ENCODE measurements at places on chromosomes 1 and 21.

- no peak for DNase-seq
These were observed 18.9 kb upstream of the MEAF6 start for GRCh38 chr1:37533317-37534093.

- peak; percentile 85 for DNase-seq
These were observed 168.5 kb upstream of the RUNX1 start for GRCh38 chr21:35217504-35218060.

- no peak for DNase-seq
These were observed 2.8 kb downstream of the DDOST start for GRCh38 chr1:20658166-20658915.

DNA sequence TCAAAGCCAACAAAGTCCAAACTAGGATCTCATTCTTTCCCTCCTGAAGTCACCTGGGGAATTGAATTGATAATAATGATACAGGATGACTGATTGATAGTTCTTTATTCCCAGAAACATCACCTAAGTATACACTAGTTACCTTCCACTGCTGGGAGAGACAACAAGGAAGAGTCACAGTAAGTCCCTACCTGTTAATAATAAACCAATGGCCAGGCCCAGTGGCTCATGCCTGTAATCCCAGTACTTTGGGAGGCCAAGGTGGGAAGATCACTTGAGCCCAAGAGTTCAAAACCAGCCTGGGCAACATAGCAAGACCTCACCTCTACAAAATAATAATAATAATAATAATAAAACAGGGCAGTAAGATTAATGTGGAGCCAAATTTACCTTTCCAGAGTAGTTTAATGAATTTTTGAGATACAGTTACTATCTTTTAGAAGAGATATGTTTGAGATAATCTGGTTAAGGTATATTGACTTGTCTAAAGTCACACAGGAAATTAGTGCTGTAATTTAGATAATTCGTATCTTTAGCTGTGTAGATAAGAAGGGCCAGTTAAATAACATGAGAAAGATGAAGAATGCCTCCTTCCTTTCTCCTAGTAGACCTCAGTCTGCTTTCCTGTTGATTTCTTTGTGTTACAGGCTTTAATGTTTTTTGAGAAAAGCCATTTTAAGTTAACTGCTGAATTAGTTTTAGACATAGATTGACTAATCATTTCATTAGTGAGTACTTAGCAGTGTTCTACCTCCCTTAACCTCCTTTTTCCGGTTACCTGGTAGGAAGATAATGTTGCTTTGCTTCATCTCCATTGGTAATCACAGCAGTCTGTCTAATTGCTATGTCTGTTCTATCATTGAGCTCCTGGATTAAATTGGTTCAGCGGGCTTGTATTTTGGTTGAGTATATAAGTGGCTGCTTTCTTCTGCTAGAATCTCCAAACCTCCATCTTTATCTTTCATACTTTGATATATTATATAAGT is 22.0 kb downstream of the SMAP2 start:
- DNase-seq = no peak
